ENCODE measurements at places on chromosomes 6 and 20. TPM values are rescaled to one million over a fixed set of nuclear protein-coding genes. Genes with fewer than 3 reads are reported as not detected.

DNA sequence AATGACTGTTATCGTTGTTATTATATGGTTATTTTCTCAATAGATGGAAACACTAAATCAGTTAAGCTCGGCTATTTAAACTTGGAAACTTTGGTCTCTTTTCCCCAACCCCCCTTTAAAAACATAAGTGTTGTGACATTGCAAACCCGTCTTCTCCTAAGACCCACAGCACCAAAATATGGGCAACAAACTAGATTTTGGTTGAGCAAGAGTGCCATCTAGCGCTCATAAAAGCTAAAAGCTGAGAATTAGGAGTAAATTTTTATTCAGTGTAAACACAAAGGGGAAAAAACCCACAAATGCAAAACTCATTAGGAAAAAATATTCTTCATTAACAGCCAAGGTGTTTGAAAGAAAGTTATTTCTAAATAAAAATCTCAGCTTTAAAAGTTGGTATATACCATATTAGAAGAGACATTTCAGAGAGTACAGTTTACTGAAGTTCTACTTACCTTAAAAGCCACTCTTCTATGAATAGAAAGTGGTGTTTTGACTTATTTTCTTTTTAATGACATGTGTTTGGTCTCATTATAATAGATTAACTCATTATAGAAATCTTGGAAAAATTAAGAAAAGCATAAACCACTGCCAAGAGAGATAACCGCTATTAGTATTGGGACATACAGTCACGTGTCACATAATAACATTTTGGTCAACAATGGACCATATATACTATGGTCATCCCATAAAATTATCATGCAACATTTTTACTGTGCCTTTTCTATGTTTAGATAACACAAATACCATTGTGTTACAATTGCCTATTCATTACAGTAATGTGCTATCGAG lies 21.1 kb downstream of the SESN1 start:
- DNase-seq = peak; percentile 54
- H3K4me3 ChIP-seq = no peak overlapping the region
- H3K27ac ChIP-seq = no peak overlapping the region
- H3K4me1 ChIP-seq = no peaks in the 10 kb centered on the region

GRCh38 chr20:31547720-31548298 lies 33.6 kb downstream of the HM13 start:
- H3K4me3 ChIP-seq = peak overlapping the region; percentile 30
- H3K27ac ChIP-seq = peak overlapping the region; percentile 75
- no peaks in the 10 kb centered on the region for H3K27me3 ChIP-seq
- no peaks in the 10 kb centered on the region for H3K36me3 ChIP-seq
- DNase-seq = no peak

- no peak overlapping the region for H3K4me3 ChIP-seq
- no peaks in the 10 kb centered on the region for H3K27me3 ChIP-seq
- H3K27ac ChIP-seq = no peak overlapping the region
- no peak for DNase-seq
Measured at GRCh38 chr20:11755071-11755841, 162.4 kb upstream of the BTBD3 start.

The LPIN3 gene
- 16.2 TPM for total RNA-seq

DNA sequence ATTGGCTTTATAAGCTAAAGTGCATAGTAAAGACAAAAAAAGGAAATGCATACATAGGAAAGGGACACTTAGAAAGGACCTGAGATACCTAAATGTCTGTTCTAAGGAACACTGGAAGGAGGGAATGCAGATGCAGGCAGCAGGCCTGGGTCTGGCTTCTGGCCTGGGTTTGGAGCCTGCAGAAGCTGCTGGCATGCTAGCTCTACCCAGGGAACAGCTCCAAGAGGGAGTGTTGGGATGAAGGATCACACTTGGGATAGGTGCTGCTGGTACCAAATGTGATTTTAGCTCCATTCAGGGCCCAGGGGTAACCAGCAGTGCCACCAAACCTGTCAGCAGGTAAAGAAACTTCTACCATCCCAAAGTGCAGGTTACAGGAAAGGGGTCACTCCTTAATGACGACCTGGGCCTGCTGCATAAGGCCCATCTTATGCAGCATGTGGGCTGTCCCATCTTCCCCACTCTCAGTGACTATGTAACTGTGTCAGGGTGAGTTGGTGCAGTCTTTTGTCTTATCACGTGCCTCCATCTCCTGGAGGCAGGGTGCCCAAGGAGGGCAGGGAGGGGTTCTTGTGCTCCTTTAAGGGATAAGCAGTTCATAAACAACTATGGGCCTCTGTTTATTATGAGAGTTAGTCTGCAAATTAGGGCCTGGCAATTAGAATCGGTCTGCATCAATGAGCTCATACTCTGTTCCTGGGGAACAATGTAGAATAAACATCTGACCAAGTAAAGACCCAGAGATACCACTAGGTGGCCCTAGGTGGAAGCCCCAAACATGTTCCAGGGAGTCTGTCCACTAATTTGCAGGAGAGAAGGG lies 26.9 kb downstream of the DDX27 start:
- peak; percentile 49 for DNase-seq
- no peak overlapping the region for H3K4me3 ChIP-seq
- peaks cover 17% of the 10 kb centered on the region for H3K36me3 ChIP-seq
- H3K27ac ChIP-seq = no peak overlapping the region

The LY6G6D gene
- total RNA-seq = not detected

The PDYN gene
- total RNA-seq = not detected

The FAM217A gene
- 1.7 TPM for total RNA-seq

The DZANK1 gene
- 2.0 TPM for total RNA-seq

DNA sequence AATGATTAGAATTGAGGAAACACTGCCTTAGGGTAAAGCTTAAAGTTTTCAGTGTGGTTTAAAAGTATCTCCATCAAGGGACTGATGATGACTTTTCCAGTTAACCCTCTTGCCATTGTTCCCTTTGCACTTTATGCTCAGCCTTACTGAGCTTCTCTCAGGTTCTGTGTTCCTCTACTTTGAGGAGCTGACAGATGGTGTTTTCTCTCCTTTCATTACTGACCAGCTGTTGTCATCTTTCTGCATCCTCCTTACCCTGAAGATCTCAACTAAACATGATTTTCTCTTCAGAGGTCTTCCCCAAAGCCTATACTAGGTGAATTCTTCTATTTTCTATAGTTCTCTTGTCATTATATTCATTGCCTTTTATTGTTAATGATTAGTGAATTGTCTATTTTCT lies 475.6 kb upstream of the SYNCRIP start:
- no peak for DNase-seq
- no peak overlapping the region for H3K4me3 ChIP-seq
- H3K4me1 ChIP-seq = no peaks in the 10 kb centered on the region
- no peaks in the 10 kb centered on the region for H3K36me3 ChIP-seq
- H3K27ac ChIP-seq = no peak overlapping the region

DNA sequence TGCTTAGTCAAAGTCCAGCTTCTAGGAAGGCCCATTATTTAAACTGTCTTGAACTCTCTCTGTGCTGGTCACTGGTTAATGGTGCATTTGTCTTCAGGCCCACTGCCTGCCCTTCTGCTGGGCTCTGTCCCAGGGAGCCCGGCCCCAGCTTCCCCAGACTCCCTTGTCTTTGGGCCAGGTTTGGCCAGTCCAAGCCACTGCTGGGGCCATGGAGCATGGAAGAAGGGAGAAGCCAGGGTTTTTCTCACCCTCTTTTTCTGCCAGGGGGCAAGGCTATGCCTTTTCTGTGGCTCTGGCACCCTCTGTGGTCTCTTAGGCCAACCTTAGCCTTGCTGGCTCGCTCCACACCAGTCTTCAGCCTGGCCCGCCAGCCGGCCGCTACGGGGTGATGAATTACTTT lies 390.0 kb upstream of the SULF2 start:
- no peak overlapping the region for H3K4me3 ChIP-seq
- H3K4me1 ChIP-seq = no peaks in the 10 kb centered on the region
- H3K27ac ChIP-seq = no peak overlapping the region
- H3K36me3 ChIP-seq = no peaks in the 10 kb centered on the region
- no peak for DNase-seq
- H3K27me3 ChIP-seq = peaks cover 4% of the 10 kb centered on the region

DNA sequence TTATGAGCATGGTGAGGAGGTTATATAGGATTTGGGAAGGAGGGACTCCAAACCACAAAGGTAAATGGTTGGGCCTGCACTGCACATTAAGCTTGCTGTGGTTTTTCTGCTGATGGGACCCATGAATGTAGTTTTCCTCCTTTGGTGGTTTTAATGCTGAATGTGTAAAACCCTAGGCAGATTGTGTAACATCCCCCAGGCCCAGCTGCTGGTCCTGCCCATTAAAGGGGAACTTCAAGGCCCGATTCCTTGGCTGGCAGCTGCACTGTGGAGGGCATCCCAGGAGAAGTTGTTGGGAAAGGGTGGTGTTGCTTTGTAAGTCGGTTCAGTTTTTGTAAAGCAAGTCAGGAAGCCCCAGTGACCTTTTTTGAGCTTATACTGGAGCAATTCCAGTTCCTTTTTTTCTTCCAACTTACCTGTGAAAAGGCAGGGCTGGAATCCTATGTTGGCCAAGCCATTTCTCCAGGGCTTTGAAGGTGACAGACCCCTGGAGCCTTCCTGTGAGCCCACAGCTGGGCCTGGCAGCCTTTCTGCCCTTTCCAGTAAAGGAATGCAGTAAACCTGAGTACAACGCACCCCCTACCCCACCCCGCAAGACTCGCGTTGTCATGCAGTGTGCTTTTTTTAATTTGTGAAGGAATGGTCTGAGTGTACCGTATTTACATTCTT lies 43.1 kb upstream of the NAA20 start:
- H3K27ac ChIP-seq = peak overlapping the region; percentile 89
- H3K27me3 ChIP-seq = no peaks in the 10 kb centered on the region
- no peak overlapping the region for H3K4me3 ChIP-seq
- DNase-seq = peak; percentile 63

DNA sequence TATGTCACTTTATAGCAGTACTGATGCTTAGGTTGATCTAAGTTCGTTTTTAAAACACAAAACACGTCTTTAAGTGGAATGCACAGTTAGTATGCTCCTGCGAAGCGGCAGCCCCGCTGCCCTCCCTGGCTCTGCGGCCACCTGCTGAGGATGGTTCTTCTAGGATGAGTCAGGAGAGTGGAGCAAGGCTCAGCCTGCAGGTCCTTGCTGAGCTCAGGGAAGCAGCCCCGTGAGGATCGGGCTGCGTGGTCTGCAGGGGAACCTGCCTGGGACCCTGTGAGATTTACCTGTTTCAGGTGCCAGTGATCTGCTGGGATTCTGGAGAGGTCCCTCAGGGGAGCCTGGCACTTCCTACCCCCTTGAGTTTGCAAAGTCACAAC lies 57.5 kb downstream of the SYNJ2 start:
- DNase-seq = no peak
- H3K4me3 ChIP-seq = no peak overlapping the region
- H3K27ac ChIP-seq = no peak overlapping the region
- no peaks in the 10 kb centered on the region for H3K36me3 ChIP-seq
- H3K27me3 ChIP-seq = no peaks in the 10 kb centered on the region

DNA sequence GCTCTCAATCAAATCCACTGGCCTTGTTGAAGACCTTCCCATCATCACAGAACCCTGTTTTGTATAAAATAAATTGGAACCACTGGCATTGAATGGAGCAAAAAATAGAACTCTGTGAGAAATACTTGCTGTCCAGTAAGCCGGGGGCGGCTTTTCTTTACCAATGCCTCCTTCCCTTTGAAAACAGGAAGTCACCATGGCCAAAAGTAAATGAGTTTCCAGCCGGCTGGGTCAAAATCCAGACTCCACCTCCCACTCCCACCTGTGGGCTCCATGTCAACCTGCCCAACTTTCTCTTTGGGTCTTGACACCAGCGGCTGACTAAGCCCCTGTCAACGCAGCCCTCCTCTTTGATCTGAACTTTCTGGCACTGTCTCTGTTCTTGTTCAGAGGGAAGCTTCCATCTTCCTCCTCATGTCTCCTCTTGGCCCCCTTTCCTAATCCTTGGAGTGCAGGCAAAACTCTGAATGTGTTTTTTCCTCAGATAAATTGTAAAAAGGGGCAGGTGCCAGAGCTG lies 95.2 kb downstream of the TFAP2C start:
- no peak overlapping the region for H3K27ac ChIP-seq
- no peaks in the 10 kb centered on the region for H3K27me3 ChIP-seq
- no peak overlapping the region for H3K4me3 ChIP-seq
- H3K4me1 ChIP-seq = no peaks in the 10 kb centered on the region

The BPI gene
- total RNA-seq = 4.5 TPM

GRCh38 chr20:51938559-51939258 lies 136.4 kb upstream of the SALL4 start:
- no peak overlapping the region for H3K27ac ChIP-seq
- H3K4me1 ChIP-seq = peaks cover 4% of the 10 kb centered on the region
- DNase-seq = no peak
- no peaks in the 10 kb centered on the region for H3K36me3 ChIP-seq
- no peaks in the 10 kb centered on the region for H3K27me3 ChIP-seq
- H3K4me3 ChIP-seq = no peak overlapping the region

- no peak overlapping the region for H3K27ac ChIP-seq
- DNase-seq = peak; percentile 67
- H3K4me1 ChIP-seq = no peaks in the 10 kb centered on the region
- H3K27me3 ChIP-seq = no peaks in the 10 kb centered on the region
- H3K36me3 ChIP-seq = no peaks in the 10 kb centered on the region
Measured at GRCh38 chr20:39676857-39677391, 714.8 kb downstream of the DHX35 start.

DNA sequence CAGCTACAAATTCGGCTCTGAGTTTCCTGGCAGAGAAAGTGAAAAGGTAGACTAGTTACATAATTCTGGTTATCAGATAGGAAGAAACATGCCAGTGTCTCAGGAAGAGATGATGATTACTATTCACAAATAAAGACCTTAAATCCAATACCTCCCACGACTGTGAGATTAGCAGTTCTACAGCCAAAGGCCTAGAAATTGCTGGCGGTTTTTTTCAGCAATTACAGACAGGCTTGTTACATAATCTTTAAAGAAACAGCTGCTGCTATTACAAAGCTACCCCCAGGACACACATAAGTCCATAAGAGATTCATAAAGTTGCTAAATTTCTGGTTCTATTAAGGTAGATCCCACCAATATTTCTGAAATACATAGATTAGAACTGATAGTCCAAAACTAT lies 40.2 kb downstream of the PIGU start:
- H3K4me3 ChIP-seq = no peak overlapping the region
- H3K27ac ChIP-seq = no peak overlapping the region
- H3K27me3 ChIP-seq = no peaks in the 10 kb centered on the region
- DNase-seq = no peak
- no peaks in the 10 kb centered on the region for H3K36me3 ChIP-seq
- no peaks in the 10 kb centered on the region for H3K4me1 ChIP-seq

GRCh38 chr6:23228439-23229024 lies 659.2 kb downstream of the HDGFL1 start:
- H3K4me3 ChIP-seq = no peak overlapping the region
- H3K27ac ChIP-seq = no peak overlapping the region
- no peaks in the 10 kb centered on the region for H3K4me1 ChIP-seq
- H3K27me3 ChIP-seq = no peaks in the 10 kb centered on the region
- H3K36me3 ChIP-seq = no peaks in the 10 kb centered on the region

DNA sequence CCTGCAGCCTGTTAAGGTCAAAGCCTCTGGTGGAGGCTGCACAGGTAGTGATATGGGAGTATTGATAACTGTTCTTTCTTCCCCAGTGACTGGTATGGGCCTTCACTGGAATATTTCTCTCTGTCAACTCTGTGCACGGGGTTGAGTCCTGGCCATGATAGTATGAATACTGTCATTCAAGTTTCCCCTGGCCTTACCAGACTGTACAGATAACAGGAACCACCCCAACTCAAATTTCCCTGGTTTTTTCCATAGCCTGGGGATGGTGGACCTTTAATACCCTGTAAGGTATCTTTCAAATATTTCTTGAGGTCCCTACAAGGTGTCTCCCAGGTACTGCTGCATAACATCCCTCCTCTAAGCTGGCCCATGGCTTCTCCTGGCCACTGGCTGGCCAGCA lies 51.4 kb upstream of the TNFAIP3 start:
- no peak overlapping the region for H3K4me3 ChIP-seq
- H3K36me3 ChIP-seq = no peaks in the 10 kb centered on the region
- DNase-seq = no peak
- no peak overlapping the region for H3K27ac ChIP-seq

Data from prostate gland (tissue), 2 donors.